ENCODE measurements at places on chromosomes 11 and 22.
A peak's percentile ranks its signal among the peaks of the same experiment; 100 is the strongest.

GRCh38 chr11:65113839-65114238 lies 2.2 kb downstream of the TM7SF2 start:
- DNase-seq, result no peak

GRCh38 chr11:76919887-76920746 lies 59.4 kb downstream of the ACER3 start:
- peak; percentile 59 for DNase-seq

GRCh38 chr22:27518531-27519340 lies 282.8 kb downstream of the MN1 start:
- DNase-seq, result no peak

- no peak for DNase-seq
Observed at GRCh38 chr11:115455613-115456012, 48.6 kb downstream of the CADM1 start.

DNA sequence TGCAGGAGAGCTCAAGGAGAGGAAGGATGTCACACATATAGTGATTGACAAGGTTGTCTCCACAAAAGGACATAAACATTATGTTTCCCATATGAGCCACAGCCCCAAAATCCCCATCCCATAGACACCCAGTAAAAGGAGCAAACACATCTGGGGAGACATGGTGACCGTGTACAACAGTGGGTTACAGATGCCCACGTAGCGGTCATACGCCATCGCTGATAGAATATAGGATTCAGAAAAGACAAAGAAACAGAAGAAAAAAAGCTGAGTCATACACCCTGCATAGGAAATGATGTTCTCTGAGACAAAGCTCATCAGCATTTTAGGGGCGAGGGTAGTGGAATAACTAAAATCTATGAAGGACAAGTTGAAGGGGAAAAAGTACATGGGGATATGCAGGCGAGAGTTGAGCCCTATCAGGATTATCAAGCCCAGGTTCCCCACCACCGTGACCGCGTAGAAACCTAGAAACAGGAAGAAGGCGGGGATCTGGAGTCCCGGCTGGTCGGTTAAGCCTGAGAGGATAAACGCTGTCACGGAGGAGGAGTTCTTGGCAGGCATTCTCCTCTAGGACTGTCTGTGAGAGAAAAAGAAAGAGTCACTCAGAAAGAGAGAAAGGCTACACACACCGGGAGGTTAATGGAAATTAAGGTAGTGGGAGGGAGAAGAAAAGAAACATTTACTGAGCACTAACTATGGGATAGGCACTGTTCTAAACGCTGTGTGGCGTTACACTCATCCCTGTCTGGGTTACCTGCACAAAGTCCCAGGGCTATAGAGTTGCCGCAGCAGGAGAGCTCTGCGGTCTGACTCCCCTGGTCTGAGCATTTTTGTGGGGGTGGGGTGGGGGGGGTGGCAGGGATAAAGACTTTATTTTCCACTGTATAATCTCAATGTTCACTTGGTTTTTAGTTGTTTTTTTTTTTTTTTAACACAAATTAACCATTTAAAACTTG lies 36.1 kb upstream of the OR8B8 start:
- DNase-seq, result no peak

- no peak for DNase-seq
Observed at GRCh38 chr11:68463714-68464113, 3.2 kb downstream of the PPP6R3 start.

GRCh38 chr11:131909426-131910177 lies 539.2 kb downstream of the NTM start:
- no peak for DNase-seq

- DNase-seq, result no peak
Observed at GRCh38 chr11:107268977-107269376, 188.6 kb downstream of the CWF19L2 start.

DNA sequence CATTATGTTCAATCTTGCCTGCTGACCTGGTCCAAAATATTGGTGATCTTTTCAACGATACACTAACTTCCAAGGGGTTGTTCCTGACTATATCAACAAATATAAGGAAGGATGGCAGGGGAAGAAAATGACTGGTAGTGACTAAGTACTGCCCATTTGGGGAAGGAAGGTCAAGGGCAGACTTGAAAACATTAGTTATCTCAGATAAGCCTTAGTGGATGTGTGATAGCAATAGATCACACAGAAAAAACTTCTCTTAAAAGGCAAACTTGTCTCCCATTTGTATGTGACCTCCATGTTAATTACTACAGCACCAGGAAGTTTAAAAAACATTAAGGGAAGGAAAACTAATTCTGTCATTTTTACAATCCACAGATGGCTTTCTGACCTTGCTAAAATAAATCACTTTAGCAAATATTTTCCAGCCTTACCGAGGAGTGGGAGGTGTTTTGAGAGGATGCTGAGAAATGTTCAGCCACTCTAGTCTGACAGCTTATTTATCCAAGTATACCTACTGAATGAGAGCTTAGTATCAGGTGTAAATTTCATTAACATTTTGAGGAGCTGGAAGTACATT lies 88.2 kb upstream of the DDI1 start:
- no peak for DNase-seq

DNA sequence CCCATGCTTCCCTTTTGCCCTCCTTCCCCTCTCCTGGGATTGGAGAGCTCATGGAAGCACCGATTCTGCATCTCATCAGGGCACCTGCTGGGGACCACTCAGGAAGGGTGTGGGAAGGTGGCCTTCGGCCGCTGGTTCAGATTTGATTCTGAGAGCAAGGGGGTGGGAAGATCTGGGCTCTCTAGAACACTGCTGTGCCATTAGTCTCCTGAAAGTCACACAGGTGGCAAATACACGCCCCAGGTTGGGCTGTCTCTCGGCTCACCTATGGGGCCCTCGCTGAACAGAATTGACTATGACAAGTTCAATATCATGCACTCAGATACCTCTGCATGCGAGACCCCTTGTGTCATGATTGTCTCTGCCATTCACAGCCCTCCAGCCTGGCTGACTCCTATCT lies 12.8 kb upstream of the APOBEC3A start:
- no peak for DNase-seq

GRCh38 chr11:128171506-128171905 lies 415.9 kb downstream of the ETS1 start:
- DNase-seq, result no peak

DNA sequence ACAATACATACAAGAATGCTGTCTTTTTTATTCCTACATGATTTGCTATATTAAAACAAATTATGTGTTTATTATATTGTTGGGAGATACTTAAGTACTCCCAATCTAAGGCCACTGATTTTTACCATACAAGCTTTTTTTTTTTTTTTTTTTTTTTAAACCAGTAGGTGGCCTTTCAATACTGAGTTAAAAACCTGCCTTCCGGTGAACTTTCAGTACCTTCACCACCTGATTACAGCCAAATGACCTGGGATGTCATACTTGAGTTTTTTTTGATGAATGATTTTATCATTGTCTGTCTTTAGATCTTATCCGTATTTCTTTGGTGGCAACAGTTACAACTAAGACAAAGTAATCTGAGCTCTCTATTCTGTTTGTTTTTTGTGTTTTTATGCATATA lies 94.0 kb upstream of the FOLH1 start:
- no peak for DNase-seq

DNA sequence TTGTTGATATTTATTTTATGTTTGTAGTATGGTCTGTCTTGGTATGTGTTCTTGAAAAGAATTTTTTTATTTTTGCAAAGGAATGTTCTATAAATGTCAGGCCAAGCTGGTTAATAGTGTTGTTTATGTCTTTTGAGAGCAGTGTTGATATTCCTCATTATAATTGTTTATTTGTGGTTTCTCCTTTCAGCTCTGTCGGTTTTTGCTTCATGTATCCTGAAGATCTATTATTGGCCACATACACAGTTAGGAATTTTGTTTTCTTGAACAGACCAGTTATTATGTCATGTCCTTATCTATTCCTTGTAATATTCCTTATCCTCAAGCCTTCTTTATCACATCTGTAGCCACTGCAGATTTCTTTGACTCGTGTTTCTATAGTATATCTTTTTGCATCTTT lies 56.5 kb downstream of the PDHX start:
- DNase-seq, result no peak

DNA sequence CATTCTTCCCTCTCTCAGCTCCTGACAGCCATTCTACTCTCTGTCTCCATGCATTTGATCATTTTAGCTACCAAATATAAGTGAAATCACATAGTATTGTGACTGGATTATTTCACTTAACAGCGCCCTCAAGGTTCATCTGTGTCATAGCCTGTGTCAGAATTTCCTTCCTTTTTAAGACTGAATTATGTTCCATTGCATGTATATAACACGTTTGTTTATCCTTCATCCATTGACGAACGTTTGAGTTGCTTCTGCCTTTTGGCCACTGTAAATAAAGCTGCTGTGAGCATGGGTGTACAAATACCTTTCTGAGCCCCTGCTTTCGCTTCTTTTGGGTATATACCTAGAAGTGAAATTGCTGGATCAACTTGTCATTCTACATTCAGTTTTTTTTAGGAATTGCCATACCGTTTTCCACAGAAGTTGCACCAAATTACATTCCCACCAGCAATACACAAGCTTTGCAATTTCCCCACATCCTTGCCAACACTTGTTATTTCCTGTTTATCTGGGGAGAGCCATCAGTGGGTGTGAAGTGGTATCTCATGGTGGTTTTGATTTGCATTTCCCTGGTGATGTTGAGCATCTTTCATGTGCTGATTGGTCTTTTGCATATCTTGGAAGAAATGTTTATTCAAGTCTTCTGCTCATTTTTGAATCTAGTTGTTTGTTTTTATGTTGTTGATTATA lies 17.5 kb downstream of the GLB1L2 start:
- DNase-seq, result no peak

GRCh38 chr11:72411623-72412419 lies 22.5 kb downstream of the CLPB start:
- no peak for DNase-seq

- DNase-seq, result no peak
Observed at GRCh38 chr22:30455075-30455840, 16.6 kb downstream of the SEC14L3 start.

DNA sequence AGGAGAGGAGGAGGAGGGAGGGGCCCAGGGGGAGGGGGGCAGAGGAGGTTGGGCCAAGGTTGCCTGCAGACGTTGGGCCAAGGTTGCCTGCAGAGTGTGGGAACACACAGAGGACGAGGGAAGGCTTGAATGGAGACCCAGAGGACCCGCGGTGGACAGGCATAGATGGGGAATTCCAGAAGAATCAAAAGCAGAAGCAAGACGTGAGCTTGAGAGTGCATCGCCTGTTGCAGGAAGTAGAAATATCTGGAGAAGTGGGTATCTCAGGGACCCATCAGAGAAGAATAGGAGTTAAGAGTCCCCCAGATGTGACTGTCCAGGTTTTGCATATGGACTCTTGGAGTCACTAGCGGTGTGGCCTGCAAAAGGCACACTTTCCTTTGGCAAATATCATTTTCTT lies 670.2 kb downstream of the TBC1D22A start:
- no peak for DNase-seq

DNA sequence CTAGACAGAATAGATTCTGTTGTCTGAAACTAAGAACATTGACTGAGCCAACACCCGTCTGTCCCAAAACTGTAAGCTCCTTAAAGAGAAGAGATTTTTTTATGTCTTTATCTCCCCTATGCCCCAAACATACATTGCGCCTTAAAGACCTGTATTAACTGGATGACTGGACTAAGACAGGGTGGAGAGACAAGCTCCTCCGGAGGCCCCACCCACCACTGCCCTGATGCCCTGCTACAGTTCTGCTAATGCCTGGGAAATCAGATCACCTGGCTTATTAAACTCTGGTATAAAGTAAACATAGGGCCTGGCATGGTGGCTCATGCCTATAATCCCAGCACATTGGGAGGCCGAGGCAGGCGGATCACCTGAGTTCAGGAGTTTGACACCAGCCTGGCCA lies 203.7 kb downstream of the TENM4 start:
- no peak for DNase-seq

GRCh38 chr11:111841370-111842053 lies 29.9 kb downstream of the ALG9 start:
- DNase-seq, result peak; percentile 84

DNA sequence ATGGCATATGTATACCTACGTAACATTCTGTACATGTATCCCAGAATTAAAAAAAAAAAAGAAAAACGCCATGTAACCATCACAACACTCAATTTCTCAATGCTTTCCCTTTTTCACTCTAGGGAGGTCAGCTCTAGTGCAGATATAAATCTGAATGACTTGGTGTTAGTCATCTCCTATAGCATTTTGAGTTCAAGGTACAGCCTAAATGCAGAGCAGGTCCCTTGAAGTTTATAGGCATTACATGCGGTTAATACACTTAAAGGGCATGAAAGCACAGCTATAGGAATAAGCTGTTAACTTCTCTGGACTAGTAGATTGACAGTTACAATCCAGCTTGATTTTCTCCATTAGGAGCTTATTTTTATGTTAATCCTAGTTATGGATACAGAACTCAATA lies 16.2 kb upstream of the OR52I2 start:
- no peak for DNase-seq

DNA sequence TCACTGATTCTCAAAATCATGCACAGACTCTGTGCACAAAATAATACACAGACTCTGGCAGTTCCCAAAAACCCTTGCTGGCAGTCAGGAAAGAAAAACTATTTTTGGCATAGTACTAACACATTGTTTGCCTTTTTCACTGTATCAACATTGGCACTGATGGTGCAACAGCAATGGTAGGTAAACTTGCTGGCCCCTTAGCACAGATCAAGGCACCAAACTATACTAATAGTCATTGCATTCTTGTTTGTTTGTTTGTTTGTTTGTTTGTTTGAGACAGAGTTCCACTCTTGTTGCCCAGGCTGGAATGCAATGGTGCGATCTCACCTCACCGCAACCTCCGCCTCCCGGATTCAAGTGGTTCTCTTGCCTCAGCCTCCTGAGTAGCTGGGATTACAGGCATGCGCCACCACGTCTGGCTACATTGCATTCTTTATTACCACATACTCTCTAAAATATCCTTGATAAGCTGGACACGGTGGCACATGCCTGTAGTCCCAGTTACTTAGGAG lies 81.0 kb upstream of the SLC6A5 start:
- DNase-seq, result no peak

- no peak for DNase-seq
Observed at GRCh38 chr11:77064648-77065217, 2.0 kb upstream of the CAPN5 start.

DNA sequence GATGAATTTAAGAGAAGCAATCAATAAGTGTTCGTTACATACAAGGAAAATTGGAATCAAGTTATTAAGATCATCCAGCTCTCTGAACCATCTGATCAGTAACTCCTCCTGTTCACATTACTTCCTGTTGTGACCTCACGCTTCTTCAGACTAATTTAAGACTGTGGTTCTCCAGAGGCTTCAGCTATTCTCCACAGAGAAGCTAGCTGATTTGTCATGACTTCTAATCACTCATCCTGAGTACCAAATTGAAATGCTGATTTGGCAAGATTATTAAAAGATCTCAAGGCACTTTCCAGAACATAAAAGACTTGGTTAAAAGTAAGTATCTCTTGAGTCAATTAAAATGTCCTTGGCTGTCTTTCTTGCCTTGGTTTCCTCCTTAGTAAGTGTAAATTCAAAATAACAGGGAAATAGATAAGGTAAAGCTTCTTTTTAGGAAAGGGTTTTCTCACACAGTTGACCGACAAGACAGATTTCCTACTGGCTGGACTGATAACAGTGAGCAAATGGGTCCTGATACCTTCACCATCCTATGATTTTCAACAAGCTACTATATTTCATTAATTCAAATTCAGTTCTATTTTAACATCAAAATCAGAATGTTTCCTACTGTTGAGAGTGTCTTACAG lies 38.5 kb downstream of the GAB2 start:
- DNase-seq, result no peak

GRCh38 chr11:125299821-125300220 lies 135.3 kb downstream of the PKNOX2 start:
- DNase-seq, result no peak

- no peak for DNase-seq
Observed at GRCh38 chr22:38314933-38315822, 2.1 kb downstream of the CSNK1E start.

GRCh38 chr11:12170984-12171383 lies 60.6 kb downstream of the MICAL2 start:
- no peak for DNase-seq

Measured in activated CD4-positive, alpha-beta T cell treated with anti-CD3 and anti-CD28 coated beads, Interleukin-2, amount 50 U/mL, for 24 hours (primary cell).